ENCODE measurements at places on chromosomes 2 and 18.
A peak's percentile ranks its signal among the peaks of the same experiment; 100 is the strongest.

DNA sequence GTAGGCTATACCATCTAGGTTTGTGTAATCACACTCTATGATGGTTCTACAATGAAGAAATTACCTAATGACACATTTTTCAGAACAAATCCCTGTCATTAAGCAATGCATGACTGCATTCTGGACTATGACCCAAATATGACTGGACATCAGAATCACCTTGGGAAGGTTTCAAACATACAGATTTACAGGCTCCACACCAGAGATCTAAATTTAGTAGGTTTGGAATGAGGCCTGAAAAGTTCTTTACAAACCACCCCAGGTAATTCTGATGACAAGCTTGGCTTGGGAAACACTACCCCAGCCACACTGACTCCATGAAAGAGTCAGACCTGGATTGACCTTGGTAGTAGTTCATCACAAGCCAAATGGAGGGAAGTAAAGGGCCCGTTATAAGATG lies 52.2 kb upstream of the NFE2L2 start:
- no peak for DNase-seq

DNA sequence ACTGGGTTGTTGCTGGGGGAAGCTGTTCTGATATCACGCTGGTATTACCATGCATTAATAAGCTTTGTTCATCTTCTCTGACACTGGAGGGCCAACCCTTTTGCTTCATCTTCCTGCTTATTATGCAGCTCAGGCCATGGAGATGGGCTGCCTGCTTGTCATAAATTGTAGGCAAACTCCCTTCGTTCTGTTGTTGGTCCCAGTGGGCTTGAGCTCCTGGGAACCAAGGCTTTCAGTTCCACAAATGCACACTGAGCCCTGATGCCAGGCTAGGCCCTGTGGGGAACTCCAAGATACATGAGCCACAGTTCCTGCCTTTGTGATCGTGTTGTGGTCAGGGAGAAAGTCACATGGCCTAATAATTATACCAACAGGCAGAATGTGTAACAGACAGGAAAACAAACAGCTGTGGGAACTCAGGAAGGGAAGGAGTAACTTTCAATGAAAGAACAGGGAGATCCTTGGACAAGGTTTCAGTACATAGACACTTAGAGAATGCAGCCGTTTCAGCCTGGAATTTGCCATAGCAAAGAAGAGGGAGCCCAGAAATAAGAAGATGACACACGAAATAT lies 49.0 kb upstream of the BCL2L11 start:
- DNase-seq, result no peak

GRCh38 chr2:6492573-6492972 lies 373.1 kb downstream of the CMPK2 start:
- no peak for DNase-seq

DNA sequence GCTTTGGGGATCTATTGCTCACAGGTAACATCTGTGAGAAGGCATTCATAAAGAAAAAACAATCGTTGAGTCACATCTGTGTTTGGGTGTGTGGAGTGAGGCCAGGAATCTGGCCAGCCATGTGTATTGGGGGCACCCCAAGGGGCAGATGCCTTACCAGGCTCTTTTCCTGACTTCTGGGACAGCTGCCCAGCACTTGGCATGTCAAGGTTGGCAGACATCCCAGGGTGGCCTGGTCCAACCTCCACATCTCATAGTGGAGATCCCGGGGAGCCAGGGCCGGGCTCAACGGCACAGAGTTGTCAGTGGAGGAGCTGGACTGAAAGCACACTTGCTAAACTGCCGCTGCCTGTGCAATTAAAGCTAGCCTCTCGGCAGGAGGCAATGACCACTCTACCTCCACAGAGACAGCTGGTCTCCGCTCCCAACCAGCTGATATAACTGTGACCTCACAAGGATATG lies 75.3 kb upstream of the MGAT4A start:
- DNase-seq, result no peak

- peak; percentile 69 for DNase-seq
Measured at GRCh38 chr2:25982273-25982967, at the start of gene KIF3C. Gene KIF3C (minus strand): TSS chr2:25982497. CDS start chr2:25981917, 580 bp downstream.

- no peak for DNase-seq
Measured at GRCh38 chr18:50055488-50055887, 139.5 kb downstream of the MYO5B start.

GRCh38 chr18:64271246-64271645 lies 122.4 kb upstream of the LINC00305 start:
- no peak for DNase-seq

DNA sequence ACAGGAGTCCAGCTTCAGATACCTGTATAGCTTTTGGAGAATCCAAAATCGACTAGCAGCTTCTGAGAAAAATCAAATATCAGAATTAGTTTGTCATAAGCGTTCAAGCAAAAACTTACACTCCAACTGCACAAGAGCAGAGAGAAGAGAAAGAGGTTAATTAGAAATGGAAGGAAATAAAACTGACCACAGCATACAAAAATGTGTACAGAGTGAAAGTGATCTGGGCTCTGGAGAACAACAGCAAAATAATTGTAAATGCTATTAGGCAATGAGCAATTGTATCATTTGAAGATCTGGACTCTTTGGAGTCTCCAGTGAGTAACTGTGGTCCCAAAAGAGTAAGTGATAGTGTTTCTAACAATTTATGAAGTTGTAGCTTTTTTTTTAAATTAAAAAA lies 867.3 kb downstream of the TRIB2 start:
- no peak for DNase-seq

GRCh38 chr2:36468463-36469105 lies 113.0 kb downstream of the CRIM1 start:
- DNase-seq, result no peak

- no peak for DNase-seq
Measured at GRCh38 chr2:195212586-195212985, 444.4 kb upstream of the SLC39A10 start.

- DNase-seq, result no peak
Measured at GRCh38 chr2:6993229-6993640, 76.0 kb downstream of the RNF144A start.

DNA sequence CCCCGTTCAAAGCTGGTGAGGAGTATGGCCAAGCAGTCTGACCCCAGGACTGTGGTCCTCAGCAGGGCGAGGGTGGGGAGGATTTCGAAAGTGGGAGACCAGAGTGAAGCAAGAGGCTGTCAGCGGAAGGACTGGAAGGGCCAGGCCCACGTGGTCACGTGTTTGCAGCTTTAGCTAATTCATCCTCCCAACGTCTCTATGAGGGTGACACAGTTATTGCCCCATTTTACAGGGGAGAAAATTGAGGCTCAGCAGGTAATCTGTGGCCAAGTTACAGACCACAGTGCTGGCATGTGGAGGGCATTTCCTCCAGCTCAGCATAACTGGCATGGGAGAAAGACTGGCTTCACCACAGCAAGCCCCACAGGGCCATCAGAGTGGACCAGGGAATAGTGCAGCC lies 45.4 kb upstream of the LTBP1 start:
- no peak for DNase-seq

- no peak for DNase-seq
Measured at GRCh38 chr2:73217826-73218225, 3.8 kb downstream of the SMYD5 start.

GRCh38 chr2:96819128-96819875 lies 3.2 kb downstream of the CNNM3 start:
- peak; percentile 97 for DNase-seq

- no peak for DNase-seq
Measured at GRCh38 chr2:233047206-233047605, 12.9 kb upstream of the INPP5D start.

GRCh38 chr18:3461704-3462103 lies 11.7 kb downstream of the TGIF1 start:
- no peak for DNase-seq

DNA sequence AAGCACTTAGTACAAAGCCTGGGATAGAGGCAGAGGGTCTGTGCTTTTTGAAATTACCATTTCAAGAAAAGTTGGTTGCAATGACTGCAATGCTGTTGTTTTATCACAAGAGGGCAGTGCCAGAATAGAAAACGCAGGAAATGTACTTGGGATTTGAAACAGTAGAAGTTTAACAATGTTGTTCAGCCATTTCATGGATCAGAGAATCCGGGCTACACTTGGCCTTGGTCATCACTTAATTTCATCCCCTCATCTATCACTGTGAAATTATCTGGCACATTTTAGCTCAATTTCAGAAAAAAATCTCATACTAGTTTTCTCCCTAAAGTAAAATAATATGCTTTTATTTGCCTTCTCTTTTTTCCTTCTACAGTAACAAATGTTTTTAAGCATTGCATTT lies 70.8 kb downstream of the RAPGEF4 start:
- peak; percentile 41 for DNase-seq

DNA sequence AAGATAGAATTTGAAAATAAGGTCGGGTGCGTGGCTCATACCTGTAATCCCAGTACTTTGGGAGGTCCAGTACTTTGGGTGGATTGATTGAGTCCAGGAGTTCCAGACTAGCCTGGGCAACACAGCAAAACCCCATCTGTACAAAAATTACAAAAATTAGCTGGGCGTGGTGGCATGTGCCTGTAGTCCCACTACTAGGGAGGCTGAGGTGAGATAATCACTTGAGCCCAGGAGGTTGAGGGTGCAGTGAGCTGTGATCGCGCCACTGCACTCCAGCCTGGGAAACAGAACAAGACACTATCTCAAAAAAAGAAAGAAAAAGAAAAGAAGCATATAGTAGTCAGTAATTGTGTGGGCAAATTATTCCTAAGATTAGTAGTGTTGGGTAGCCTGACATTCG lies 194.2 kb upstream of the ALPP start:
- no peak for DNase-seq

DNA sequence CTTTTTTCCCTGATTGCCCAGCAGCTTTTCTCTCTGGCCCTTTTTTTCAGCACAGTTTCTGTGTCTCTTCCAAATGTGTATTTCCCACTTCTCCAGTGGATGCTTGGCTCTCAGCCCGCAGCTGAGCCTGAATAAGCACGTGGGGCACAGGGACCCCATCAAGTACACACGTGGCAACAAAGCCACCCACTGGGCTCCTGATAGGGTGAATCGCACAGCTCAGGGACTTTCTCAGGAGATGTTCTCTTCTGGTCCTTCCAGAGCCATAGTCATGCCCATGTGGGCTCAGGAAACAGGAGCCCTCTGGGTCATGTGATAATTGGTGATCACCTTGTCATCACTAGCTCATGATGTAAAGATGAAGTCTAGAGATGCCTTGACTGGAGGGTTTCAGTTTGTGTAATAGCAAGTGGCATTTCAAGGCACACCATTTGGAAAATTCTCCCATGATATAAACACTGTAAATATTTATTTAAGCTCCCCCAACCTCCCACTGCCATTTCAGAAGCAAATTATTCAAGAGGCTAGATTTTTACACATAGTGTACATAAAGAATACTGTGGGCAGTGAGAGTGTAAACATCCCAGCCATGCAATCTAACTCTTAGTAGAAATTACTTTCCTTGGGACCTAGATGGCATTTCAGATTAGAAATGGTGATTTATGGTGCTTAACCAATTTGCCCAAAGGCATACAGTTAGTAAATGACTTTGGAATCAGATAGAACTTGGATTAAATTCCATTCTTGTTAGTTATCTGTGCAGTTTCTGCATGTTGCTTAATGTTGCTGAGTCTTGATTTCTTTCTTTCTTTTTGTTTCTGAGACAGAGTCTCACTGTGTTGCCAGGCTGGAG lies 597.5 kb downstream of the SLC4A3 start:
- no peak for DNase-seq

DNA sequence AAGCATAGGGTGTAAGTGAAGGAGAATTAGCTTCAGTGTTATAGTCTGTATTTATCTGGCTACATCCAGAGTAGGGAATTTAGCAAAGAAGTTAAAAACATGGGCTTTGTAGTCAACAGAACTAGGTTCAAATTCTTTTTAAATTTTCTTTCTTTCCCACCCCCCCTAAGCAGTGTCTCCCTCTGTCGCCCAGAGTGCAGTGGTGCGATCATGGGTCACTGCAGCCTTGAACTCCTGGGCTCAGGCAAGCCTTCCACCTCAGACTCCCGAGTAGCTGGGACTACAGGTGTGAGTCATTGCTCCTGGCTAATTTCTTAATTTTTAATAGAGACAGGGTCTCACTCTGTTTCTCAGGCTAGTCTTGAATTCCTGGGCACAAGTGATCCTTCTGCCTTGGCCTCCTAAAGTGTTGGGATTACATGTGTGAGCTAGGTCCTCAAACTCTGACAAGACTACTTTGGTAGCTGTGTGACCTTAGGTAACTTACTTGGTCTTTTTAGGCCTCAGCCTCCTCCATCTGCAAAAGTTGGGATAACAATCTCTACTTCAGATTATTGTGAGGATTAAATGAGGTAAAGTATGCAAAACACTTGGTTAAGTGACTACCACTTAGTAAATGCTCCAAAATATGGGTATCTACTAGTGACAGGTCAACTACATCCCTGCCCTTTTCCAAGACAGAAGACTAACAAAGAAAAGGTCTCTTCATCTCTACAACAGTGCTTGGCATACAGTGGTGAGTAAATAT lies 17.8 kb downstream of the DOK1 start:
- no peak for DNase-seq

DNA sequence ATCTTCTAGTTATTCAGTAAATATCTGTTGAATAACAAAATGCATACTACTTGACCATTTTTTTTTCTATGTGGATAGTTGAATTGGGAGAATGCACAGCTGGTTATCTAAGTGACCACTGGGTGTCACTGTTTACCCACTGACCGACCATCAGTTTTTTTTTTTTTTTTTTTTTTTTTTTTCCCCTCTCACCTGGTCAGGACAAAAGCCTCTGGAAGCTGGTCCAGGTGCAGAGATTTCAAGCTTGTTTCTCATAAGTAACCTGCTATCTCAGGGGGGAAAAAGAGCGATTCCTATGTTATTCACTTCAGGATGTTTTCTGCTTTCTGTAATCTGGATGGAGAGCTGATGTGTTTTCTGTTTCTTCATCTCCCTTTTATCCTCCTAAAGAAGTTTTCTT lies 256.0 kb downstream of the DCDC2C start:
- DNase-seq, result peak; percentile 43

GRCh38 chr2:167595839-167596471 lies 651.4 kb downstream of the STK39 start:
- DNase-seq, result no peak

DNA sequence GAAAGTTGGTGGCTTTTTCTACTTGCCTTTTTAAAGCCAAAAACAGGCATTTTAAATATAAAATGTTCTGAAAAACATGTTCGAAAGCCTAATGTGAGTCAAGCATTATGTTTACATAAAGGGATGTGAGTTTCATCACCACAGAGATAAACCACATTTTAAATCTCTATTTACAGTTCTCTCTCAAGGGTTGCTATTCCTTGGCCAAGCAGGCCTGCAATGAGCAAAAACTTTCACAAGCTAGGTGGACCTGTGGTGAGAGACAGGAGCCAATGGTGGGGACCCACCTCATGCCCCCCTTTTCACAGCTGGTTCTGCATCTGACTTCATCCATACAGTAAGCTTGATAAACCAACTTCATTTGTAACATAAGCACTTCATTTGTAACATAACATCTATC lies 65.1 kb downstream of the CUL3 start:
- no peak for DNase-seq

- no peak for DNase-seq
Measured at GRCh38 chr2:177147834-177148445, 64.7 kb upstream of the HNRNPA3 start.

GRCh38 chr2:44246436-44246835 lies 28.8 kb upstream of the SLC3A1 start:
- no peak for DNase-seq

DNA sequence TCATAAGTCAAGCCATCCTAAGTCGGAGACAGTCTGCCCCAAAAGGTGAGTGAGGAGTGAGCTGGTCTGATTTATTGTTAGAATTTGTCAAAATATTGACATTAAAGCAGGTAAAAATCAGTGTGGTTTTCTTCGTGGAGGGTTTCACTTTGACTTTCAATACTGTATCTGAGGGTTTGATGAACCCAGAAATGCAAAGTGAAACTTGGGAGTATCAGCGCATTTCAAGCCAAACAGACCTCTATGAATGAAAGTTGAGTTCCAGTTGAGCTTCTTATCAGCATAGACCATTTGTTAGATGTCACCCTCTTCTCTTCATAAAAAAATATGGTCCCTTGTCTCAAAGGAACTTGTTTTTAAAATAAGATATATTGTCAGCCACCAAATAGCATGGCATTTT lies 21.7 kb upstream of the CXCR4 start:
- no peak for DNase-seq
